ENCODE measurements at places on chromosomes 2 and 18. TPM values are rescaled to one million over a fixed set of nuclear protein-coding genes. Genes with fewer than 3 reads are reported as not detected.

GRCh38 chr18:58578835-58579560 is 49.9 kb downstream of the ALPK2 start:
- H3K36me3 ChIP-seq = no peaks in the 10 kb centered on the region
- peaks cover 15% of the 10 kb centered on the region for H3K4me1 ChIP-seq
- peaks cover 21% of the 10 kb centered on the region for H3K27me3 ChIP-seq

Gene KCNIP3
- 0.28 TPM for total RNA-seq

DNA sequence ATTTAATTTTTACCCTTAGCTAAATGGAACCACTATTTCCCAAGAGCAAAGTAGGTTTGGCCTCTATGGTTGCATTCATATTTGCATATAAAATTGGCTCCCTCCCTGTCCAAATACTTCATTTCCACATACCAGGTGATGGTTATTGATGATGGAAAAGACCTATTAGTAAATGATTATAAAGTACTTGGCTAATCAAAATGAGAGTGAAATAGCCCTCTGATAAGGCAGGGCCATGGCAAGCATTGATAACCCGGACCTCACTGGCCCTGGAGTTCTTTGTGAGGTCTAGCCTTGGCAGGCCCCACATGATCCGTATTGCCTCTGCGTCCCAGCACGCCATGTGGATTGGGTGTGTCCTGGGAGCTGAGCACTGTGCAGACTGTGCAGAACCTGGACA is 201.1 kb upstream of the GATA6 start:
- no peak overlapping the region for H3K4me3 ChIP-seq
- H3K27me3 ChIP-seq = no peaks in the 10 kb centered on the region
- H3K4me1 ChIP-seq = no peaks in the 10 kb centered on the region
- DNase-seq = no peak

Gene FAM124B
- 0.64 TPM for total RNA-seq

Gene VIL1
- total RNA-seq = not detected

Data from activated CD4-positive, alpha-beta T cell treated with anti-CD3 and anti-CD28 coated beads, Interleukin-2, amount 10 ng/mL, durations not matched to agents 24 days and 14 days (primary cell).